ENCODE measurements at places on chromosomes 2 and 18.

- DNase-seq = no peak
These were observed 75.0 kb downstream of the TMEM247 start for GRCh38 chr2:46554397-46554796.

DNA sequence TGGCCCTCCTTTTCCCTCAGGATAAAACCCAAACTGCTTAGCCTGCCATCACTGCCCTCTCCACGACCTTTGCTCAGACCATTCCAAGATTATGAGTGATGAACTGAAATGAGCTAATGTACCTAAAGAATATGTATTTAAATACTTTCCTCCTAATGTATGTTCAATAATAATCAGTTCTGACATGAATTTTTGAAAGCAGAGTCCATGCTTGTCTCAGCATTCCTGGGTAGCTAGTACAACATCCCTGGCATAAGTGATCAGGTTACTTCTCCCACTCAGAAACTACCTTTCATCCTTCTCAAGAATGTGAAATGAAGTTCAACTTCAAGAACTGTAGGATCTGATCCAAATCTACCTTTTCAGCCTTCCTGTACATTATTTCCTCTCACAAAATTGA is 103.6 kb downstream of the UNC80 start:
- DNase-seq = no peak

GRCh38 chr2:45836316-45836715 is 184.8 kb downstream of the PRKCE start:
- DNase-seq = peak; percentile 82

DNA sequence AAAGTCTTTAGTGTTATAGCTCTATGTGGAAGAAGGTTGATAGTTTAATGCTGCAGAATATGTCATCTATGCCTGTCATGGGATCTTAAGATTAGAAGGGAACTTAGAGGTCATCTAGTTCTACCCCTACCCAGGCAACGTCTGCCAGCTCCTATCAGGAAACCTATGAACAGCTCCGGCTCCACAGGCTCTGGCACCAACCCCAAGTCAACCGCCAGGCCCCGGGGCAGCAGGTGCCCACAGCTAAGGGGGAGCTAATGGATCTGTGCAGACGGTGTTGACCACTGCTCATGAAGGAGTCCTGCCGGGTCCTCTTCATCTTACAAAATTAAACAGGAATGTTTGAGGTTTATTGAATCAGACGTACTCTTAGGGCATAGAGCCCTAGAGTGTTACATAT is 440.8 kb upstream of the KLHL29 start:
- DNase-seq = no peak

DNA sequence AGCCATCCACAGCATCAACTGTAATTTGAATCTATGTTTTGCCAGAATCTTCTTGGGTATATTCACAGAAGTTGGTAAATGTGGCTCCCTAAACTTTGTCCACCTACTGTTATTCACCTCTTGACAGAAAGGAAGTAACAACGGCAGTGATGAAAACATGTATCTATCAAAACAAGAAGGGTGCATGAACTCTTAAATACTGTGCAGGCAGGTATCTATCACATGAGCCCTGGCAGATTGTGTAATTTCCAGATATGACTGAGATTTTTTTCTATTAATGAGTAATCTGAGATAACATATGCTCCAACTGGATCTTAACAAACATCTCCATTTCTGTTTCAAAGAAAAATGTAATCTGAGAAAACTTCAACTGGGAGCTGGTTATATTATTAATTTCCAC is 36.6 kb downstream of the SFT2D3 start:
- DNase-seq = no peak
